Stimulated activated naive CD8-positive, alpha-beta T cell treated with anti-CD3 and anti-CD28 coated beads, Interleukin-15, amount 100 ng/mL, for 72 hours (primary cell): ENCODE measurements at places on chromosomes 1 and 21.

GRCh38 chr1:193111641-193112090 is 6.5 kb upstream of the GLRX2 start:
- no peak for DNase-seq

GRCh38 chr1:50966991-50967390 is 3.1 kb upstream of the CDKN2C start:
- no peak for DNase-seq

DNA sequence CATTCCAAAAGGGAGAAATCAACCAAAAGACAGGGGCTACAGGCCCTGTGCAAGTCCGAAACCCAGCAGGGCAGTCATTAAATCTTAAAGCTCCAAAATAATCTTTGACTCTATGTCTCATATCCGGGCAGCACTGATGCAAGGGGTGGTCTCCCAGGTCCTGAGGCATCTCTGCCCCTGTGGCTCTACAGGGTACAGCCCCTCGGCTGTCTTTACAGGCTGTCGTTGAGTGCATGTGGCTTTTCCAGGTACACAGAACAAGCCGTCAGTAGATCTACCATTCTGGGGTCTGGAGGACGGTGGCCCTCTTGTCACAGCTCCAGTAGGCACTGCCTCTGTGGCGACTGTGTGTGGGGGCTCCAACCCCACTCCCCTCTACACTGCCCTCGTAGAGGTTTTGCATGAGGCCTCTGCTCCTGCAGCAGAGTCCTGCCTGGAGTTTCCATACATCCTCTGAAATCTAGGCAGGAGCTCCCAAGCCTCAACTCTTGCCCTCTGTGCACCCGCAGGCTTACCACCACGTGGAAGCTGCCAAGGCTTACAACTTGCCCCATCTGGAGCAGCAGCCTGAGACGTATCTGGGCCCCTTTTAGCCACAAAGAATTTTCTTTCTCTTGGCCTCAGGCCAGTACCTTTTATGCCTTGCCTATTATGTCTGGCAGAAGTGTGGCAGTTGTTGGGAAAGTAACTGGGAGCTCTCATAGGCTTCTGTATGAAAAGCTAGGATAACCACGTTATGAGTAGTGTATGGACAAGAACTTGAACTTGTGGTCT is 52.5 kb downstream of the POU2F1 start:
- DNase-seq = no peak

DNA sequence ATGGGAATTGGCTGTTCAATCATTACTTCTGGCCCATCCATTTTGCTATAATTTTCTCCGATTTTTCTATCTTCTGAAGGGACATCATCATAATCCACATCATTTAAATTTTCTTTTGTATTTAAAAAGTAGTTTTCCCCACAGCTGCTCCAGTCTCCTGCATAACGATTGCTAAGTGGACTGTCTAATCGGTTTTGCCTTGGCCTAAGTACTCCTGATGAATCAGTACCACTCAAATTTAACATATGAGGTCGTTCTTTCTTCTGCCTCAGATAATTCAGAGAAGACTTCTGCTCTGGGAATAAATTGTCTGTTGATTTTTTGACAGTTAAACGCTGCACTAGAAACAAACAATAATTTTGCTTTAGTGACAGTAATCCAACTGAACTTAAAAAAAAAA is 41.9 kb downstream of the SYDE2 start:
- DNase-seq = no peak

DNA sequence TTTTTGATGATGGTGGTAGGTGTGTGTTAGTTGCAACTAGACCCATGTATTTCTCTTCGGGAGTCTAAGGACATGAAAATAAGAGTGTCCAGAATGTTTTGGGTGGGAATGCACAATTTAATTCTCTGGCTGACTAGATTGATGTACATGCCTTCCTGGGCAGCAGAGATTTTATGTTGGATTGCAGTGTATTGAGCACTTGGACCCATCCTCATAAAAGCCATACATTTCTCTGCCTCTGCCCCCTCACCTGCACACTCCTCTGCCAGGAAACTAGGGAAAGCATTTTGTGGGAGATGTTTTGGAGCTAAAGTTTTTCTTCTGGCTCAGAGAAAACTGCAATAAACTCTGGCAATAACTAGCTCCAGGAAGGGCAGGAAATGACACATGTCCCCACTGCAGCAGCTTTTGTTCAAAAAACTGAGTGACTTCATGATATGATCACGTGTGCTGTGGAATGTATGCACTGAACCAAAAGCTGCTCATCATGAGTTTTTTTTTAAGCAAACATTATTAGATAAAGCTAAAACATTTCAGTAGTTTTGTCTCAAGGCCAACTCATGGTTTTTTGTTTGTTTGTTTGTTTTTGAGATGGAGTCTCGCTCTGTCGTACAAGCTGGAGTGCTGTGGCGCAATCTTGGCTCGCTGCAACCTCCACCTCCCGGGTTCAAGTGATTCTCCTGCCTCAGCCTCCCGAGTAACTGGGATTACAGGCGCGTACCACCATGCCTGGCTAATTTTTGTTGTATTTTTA is 17.6 kb downstream of the RIT1 start:
- DNase-seq = no peak

DNA sequence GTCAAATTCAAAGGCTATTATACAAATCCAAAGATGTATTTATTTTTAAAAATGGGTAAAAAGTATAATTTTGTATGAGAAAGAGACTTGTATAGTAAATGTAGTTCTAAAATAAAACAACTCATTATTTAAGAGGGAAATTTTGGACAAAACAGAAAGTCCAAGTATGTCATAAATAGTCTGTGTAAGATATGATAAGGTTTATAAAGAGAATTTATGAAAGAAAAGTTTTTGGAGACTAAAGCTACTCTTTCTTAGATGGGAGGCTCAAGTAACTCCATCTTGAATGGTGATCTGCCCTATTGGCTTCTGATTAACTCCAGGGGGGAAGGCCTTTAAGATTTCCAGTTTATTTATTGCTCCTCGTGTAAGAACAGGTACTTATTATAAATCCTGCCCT is 14.7 kb upstream of the OR2T27 start:
- no peak for DNase-seq

DNA sequence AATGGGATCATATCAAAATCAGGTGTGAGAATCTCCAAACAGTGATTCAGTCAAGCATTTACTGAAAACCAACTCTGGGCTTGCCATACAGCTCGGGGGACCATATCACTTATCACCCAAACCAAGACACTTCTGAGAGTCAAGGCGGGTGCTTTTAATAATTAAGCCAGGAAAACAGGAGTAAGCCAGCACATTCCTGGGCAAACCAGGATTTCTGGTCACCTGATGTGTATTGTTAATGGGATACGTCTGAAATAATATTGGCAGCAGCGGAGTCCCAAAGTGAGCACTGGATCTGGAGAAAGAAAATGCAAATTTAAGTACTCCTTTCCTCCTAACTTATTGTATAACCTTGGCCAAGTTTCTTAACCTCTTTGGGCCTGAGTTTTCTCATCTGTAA is 17.6 kb downstream of the OSCP1 start:
- DNase-seq = no peak
